ENCODE measurements at places on chromosomes 2 and 18. TPM values are rescaled to one million over a fixed set of nuclear protein-coding genes. Genes with fewer than 3 reads are reported as not detected.

The SERPINB10 gene
- total RNA-seq: not detected

The CDK15 gene
- total RNA-seq: not detected

The FSHR gene
- not detected for total RNA-seq

The MYCN gene
- total RNA-seq: 0.16 TPM

The TSGA10 gene
- total RNA-seq: 32.1 TPM

The ALPG gene
- total RNA-seq: not detected

The HK2 gene
- 7.2 TPM for total RNA-seq

DNA sequence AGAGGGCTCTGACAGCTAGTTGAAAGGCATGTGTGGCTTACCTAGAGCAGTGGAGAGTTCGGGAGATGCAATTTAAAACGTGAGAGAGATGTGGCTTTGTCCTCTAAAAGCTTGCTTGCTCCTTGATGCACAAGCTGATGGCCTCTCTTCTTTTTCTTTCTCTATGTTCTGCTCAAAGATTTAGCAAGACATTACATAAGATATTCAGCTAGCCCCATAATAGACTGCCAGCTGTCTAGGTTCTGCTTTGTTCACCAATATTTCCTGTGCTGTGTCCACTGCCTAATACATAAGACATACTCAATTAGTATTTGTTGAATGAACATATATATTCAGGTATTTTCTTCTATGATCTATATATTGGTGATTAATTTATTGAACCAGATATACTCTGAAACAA is 31.1 kb downstream of the SPATS2L start:
- no peaks in the 10 kb centered on the region for H3K36me3 ChIP-seq
- no peaks in the 10 kb centered on the region for H3K27me3 ChIP-seq
- no peaks in the 10 kb centered on the region for H3K4me1 ChIP-seq
- no peak for DNase-seq
- H3K27ac ChIP-seq: no peak overlapping the region

DNA sequence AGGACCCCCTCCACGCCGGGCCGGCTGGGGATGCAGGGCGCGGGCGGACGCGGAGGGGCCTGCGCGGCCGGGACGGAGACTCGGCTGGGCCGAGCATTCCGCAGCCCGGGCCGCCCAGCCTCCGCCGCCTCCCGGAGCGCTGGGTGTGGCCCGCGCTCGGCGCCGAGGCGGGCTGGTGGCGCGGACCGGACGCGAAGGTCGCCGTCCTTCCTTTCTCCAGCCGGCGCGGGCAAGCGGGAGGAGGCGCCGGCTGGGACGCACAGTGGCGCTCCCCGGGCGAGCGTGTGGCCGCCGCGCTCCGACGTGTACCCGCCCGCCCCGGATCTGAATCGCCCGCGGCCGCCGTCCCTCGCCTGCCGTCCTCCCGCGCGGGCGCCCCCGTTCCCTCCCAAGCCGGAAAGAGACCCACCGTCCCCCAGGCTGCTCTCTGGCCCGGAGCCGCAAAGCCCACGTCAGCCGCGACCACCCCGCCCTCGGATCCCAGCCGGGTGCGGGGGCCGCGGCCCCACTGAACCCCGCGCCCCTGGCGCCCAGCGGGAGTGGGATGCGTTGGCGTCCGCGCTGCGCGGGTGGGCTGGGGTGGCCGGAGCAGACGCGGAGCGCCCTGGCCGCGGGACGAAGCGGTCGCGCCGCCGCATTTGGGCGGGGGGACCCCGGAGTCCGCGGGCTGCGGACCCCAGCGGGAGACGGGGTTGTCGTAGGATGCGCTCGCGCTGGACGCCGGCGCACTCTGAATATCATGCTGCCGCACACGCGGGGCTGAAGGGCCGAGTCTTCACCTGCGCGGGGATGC is 634 bp downstream of the SPATS2L start:
- peaks cover 8% of the 10 kb centered on the region for H3K4me1 ChIP-seq
- peak; percentile 2 for DNase-seq
- peak overlapping the region; percentile 90 for H3K4me3 ChIP-seq
- no peaks in the 10 kb centered on the region for H3K36me3 ChIP-seq
- H3K27ac ChIP-seq: no peak overlapping the region
- peaks cover 53% of the 10 kb centered on the region for H3K27me3 ChIP-seq

GRCh38 chr2:3756306-3756705 is 52.9 kb downstream of the DCDC2C start:
- H3K27ac ChIP-seq: no peak overlapping the region
- no peaks in the 10 kb centered on the region for H3K4me1 ChIP-seq
- H3K27me3 ChIP-seq: peaks cover 13% of the 10 kb centered on the region
- DNase-seq: no peak
- H3K36me3 ChIP-seq: no peaks in the 10 kb centered on the region

DNA sequence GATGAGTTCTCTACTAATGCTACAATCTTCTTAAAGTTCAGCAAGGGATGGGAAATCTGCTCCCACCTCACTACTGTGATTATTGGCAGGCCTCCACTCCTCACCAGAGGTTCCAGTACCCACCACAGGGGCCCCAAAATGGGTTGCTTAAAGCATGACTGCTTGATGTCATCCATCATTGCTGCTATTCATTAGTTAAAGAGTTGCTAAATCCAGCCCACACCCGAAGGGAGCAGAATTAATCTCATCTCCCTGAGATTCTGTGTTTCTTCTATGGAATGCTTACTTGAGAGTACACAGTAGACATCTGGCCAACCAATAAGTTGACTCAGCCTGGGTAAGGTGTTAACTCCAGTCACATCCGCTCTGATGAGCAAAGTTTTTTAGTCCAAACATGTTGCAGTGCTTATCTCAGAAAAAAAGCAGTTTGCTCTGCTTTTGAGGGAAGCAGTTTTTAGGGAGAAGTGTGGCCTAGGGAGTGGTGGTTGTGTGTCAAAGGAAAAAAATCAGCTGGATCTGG is 690.2 kb upstream of the POU3F3 start:
- no peaks in the 10 kb centered on the region for H3K36me3 ChIP-seq
- DNase-seq: no peak
- H3K4me1 ChIP-seq: no peaks in the 10 kb centered on the region
- no peak overlapping the region for H3K4me3 ChIP-seq

DNA sequence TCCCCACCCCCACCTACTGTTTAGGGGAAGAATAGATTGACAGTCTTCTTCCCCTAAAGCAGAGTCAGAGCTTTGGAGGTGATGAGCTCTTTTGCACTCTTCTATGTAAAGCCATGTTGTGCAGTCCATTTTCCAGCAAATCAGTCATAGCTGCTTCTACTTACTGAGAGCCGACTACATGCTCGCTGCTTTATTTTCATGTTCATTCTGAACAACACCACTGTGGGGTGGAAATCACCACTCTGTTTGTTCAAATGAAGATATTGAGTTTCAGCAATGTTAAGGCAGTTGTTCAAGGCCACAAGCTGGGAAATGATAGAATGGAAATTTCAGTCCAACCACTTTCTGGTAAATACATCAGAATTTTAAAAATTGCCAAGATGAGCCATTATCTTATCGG is 88.3 kb downstream of the INSIG2 start:
- H3K27me3 ChIP-seq: peaks cover 14% of the 10 kb centered on the region
- H3K27ac ChIP-seq: no peak overlapping the region
- no peaks in the 10 kb centered on the region for H3K4me1 ChIP-seq
- H3K36me3 ChIP-seq: no peaks in the 10 kb centered on the region
- no peak overlapping the region for H3K4me3 ChIP-seq
- DNase-seq: no peak

- no peak for DNase-seq
- H3K36me3 ChIP-seq: peaks cover 8% of the 10 kb centered on the region
- H3K27me3 ChIP-seq: peaks cover 25% of the 10 kb centered on the region
- no peak overlapping the region for H3K4me3 ChIP-seq
Measured at GRCh38 chr2:218799990-218800389, 18.0 kb downstream of the CYP27A1 start.

DNA sequence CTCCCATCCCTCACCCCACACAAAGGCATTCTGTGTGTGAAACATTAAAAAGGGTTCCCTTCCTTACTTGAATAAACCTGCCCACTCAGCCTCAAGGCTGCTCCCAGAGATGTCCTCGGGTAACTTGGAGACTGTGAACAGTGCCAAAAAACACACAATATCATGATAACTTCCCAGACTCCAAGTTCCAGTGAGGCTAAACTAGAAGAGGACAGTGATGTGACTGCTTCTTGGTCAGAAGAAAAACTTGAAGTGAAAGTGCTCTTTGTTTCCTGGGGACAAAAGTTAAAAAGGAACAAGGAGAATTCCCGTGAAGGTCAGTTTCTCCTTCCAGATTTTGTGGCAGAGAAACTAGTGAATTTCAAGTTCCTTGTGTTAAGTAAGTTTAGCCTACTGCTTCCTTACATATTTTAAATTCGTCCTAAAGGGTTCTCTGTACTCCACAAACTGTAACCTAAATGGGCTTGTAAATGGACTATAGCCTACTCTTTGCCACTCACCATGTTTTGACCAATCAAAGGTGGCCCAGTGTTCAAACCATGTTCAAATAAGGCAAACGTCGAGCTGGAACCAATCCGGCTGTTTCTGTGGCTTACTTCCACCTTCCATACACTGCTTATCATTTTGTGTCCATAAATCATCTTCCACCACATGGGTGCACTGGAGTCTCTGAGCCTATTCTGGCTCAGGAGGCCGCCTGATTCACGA is 20.4 kb downstream of the TPRKB start:
- no peak for DNase-seq
- no peak overlapping the region for H3K27ac ChIP-seq
- no peak overlapping the region for H3K4me3 ChIP-seq
- no peaks in the 10 kb centered on the region for H3K36me3 ChIP-seq

DNA sequence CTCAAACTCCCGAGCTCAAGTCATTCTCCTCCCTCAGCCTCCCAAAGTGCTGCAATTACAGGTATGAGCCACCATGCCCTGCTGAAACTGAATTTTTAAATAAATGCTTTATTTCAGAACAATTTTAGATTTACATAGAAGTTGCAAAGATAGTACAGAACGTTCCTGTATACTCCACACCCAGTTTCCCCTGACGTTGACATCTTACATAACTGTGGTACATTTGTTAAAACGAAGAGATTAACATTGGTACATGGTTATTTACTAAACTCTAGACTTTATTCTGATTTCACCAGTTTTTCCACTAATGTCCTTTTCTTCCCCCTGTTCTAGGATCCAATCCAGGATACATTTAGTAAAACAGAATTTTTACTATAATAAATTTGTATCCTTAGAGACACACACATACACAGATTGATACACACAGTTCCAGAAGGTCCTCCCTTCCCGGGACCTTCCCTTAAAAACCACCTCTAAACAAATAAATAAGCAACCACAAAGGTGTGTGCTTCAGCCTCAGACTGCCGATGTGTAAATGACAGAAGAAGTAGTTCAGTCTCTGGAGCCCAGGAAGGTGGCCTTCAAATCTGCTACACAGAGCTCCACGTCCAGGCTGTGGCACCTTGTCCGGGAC is 6.9 kb downstream of the NEU2 start:
- no peak for DNase-seq
- H3K27ac ChIP-seq: no peak overlapping the region
- H3K36me3 ChIP-seq: no peaks in the 10 kb centered on the region
- H3K4me1 ChIP-seq: no peaks in the 10 kb centered on the region

- no peaks in the 10 kb centered on the region for H3K36me3 ChIP-seq
- H3K27ac ChIP-seq: no peak overlapping the region
- H3K4me1 ChIP-seq: no peaks in the 10 kb centered on the region
- no peaks in the 10 kb centered on the region for H3K27me3 ChIP-seq
- H3K4me3 ChIP-seq: no peak overlapping the region
Measured at GRCh38 chr2:4020153-4020552, 316.8 kb downstream of the DCDC2C start.

DNA sequence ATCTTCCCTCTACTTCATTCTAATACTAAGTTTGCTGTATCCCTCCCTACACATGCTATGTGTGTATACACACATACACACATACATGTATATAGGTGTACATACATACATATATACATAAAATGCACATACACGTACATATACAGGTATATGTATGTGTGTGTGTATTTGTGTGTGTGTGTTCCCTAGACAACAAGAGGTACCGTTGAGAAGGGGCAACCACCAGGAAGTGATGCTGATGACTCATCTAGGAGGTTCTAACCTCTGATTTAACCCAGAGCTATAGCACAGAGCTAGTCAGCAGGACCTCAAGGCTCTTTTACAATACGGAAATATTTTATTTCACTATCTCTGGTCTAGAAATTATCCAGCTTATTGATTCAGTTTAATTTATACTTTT is 139.2 kb downstream of the LAMA3 start:
- no peak overlapping the region for H3K4me3 ChIP-seq
- peak overlapping the region; percentile 49 for H3K27ac ChIP-seq
- H3K27me3 ChIP-seq: no peaks in the 10 kb centered on the region
- H3K4me1 ChIP-seq: peaks cover 7% of the 10 kb centered on the region
- DNase-seq: peak; percentile 64

DNA sequence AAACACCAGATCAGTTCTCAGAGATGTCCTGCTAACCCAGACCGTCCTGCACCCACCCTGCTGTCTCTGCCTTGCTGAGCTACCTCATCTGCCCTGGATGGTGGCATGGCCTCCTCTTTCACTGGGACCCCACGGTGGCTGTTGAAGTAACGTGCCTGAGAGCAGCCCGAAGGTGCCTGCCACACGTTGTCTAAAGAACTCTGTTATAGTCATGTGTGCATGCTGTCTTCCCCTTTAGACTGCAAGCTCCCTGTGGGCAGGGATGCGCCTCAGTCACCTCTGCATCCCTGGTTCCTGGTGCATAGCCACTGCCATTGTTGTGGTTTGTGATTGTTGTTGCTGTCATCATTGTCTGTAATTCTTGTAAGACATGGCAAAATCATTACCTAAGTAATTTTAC is 235.9 kb downstream of the EIPR1 start:
- no peaks in the 10 kb centered on the region for H3K36me3 ChIP-seq
- no peak for DNase-seq
- peaks cover 6% of the 10 kb centered on the region for H3K4me1 ChIP-seq

DNA sequence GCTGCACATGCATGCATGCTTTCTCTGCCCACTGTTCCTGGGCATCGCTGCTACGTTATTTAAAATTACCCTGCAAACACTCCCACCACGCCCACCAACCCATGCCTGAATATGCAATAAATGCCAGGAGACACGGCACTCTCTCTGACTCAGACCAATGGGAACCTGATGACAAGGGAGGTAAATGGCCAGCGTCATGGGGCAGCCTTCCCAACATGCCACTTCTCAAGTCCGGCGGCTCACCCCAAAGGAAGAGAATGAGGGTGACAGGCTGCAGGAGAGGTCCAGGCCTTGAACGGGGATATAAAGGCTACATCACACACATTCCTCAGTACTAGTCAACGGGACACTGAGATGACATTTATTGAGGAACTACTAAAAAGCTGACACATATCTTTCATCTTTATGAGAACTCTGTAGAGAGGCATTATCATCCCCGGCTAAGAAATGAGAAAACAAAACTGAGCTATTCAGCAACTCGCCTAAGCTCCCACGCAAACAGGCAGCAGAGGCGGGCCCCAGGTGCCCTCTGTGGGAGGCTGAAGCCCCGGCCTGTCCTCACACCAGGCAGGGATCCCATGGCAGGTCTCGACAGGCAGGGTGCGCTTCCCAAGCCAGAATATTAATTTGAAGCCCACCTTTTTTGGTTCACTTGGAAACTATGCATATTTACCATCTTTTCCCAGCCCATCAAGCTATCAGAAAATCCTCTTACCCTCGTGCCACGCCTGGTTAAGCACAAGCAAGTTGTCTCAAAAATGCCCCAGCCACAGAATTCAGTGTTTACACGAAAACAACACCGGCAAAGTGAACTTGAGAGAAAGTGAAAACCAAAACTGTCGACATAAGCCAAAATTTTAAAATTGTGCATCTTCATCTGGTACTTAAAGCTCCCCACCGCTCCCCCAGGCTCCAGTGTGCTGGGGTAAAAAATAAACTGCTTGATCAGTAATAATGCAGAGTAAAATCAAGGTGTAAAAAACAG is 166.3 kb downstream of the HDAC4 start:
- H3K4me1 ChIP-seq: peaks cover 87% of the 10 kb centered on the region
- H3K4me3 ChIP-seq: no peak overlapping the region
- peak overlapping the region; percentile 57 for H3K27ac ChIP-seq
- no peaks in the 10 kb centered on the region for H3K27me3 ChIP-seq
- peaks cover 10% of the 10 kb centered on the region for H3K36me3 ChIP-seq

- H3K36me3 ChIP-seq: peaks cover 13% of the 10 kb centered on the region
- H3K27me3 ChIP-seq: no peaks in the 10 kb centered on the region
- no peak overlapping the region for H3K27ac ChIP-seq
- DNase-seq: no peak
Measured at GRCh38 chr2:62964050-62964449, 86.6 kb upstream of the OTX1 start.
